SW 1271 (cell line): ENCODE measurements at places on chromosomes 1 and 21.

GRCh38 chr1:88612773-88613172, 71.3 kb upstream of the PKN2 start:
- DNase-seq: no peak

GRCh38 chr1:26555550-26555981, 26.0 kb downstream of the RPS6KA1 start:
- DNase-seq: no peak

DNA sequence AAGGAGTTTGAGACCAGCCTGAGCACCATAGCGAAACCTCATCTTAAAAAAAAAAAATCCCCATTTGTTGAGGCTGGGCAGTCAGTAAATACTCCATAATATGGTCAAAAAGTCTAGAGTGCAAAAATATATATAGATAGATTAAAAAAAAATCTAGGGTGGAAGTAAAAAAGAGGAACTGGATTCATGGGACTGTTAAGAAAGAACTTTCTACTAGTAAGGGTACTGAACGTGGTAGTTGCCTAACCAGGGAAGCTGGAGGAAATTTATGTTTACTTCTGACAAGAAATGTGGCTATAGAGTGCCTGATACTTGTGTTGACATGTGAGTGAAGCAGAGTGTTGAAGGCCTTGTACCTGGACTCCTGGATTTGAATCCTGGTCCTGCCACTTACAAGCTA, 265.9 kb upstream of the FAM78B start:
- no peak for DNase-seq

GRCh38 chr21:37264808-37265207, 2.3 kb downstream of the VPS26C start:
- no peak for DNase-seq

- no peak for DNase-seq
Observed at GRCh38 chr1:235583511-235584001, 66.0 kb downstream of the GNG4 start.

DNA sequence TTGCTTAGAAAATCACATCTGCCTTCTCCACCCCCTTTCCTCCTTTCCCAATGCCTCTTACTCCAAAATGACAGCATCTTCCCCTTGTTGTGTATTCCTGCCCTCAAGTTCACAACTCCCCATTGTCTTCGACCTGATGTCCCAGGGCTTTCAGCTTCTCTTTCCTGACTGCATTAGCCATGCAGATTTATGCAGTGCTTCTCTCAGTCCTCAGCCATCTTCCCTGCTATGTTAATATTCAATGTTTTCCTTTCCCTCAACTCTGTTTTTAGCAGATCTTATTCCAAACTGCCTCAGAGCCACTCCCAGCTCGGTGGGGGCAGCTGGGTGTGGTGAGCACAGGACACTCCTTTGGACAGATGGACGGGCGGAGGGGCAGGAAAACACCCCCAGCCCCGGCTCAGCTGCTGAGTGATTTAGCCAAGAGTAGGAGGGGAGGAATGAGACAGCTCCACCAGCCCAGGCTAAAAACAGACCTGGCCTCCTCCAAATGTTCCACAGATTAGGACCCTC, 71.0 kb downstream of the CD2 start:
- DNase-seq: no peak

DNA sequence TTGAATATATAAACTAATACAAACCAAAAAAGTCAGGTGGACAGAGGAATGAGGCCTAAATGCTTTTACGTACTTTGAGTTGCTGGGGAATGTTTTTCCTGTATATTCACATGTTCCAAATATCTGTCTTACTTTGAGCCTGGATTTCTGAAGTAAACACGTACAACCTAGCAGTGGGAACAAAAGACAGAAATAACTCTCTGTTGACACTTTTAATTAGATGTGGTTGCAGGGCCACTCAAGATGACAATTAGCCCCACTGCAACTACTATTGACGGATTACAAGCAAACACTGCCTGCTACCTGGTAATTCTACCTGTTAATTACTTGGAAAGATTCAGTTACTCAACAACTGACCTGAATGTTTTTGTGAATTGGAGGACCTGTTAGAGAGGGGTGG, 196.9 kb downstream of the TTLL7 start:
- no peak for DNase-seq

DNA sequence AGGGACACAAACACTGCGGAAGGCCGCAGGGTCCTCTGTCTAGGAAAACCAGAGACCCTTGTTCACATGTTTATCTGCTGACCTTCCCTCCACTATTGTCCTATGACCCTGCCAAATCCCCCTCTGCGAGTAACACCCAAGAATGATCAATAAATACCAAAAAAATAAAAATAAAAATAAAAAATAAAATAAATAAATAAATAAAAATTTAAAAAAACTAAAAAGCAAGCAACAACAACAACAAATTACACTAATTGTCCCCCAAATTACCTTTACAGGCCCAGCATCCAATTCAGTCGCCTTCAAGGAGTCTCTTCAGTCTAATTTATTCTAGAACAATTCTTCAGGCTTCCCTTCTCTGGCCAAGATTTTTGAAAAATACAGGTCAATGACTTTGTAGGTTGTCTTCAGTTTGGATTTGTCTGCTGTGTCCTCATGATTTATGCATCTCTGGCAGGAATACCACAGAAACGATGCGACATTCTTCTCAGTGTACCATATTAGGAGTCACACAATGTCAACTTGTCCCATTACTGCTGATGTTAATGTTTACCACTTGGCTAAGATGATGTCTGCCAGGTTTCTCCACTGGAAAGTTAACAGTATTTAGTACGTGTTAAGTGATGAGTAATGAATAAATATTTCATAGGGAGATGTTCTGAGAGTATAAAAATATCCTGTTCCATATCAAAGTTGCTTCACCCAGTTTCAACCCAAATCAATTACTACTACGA, 20.3 kb upstream of the BMP8B start:
- no peak for DNase-seq

GRCh38 chr1:230242326-230242725, 175.3 kb downstream of the GALNT2 start:
- no peak for DNase-seq

- DNase-seq: no peak
Observed at GRCh38 chr1:185396126-185396525, 79.1 kb upstream of the IVNS1ABP start.

DNA sequence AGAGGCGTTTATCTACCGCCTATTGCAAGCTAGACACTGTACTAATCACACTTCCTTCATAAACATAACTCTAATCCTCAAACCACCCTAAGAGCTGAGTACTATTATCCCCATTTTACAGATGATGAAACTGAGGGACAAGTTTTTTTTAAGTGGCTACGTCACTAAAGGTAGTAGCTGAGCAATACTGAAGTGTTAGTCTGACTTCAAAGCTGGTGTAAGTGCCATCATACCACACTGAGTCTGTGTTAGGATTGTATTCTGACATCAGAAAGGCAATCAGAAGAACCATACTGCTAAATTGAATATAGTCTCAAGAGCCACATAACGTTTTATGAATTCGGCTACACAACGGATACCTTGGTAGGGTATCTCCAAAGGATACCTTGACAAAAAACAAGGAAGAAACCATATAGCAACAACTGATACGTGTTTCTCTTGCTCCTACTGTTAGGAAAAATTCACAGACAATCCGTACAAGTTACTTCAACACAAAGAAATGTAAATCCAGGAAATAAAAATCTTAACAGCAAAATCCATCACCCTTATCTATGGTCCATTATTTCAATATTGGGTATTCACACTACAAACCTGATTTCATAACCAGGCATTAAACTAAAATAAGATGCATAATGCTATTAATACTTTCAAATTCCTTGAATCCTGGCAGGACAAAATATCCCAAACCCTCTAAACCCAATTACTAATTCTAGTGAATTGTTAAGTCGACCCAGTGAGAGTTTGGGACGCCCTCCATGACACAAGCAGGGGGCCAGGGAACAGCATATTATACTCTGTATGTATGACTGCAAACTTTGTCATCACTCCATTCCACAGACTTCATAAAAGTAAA, 1.6 kb downstream of the TP53BP2 start:
- DNase-seq: no peak

DNA sequence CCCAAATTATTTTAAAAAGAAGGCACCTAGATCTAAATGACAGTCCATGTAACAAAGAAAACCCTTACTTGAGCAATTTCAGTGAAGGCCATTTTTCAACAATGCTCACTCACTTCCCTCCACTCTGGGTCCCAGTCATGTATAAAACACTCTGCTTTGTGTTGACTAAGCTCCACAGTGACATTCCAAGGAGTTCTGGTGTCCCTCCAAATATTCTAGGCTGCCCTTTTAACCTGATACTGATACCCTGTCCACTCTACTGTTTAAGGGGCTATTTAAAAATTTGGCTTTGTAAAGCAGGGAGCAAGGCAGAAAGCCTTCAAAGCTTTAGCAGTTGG, 73.6 kb downstream of the GNG12 start:
- no peak for DNase-seq

- no peak for DNase-seq
Observed at GRCh38 chr1:234927312-234927970, 201.2 kb downstream of the TOMM20 start.

GRCh38 chr1:167198518-167199133, 22.1 kb upstream of the POU2F1 start:
- DNase-seq: no peak

DNA sequence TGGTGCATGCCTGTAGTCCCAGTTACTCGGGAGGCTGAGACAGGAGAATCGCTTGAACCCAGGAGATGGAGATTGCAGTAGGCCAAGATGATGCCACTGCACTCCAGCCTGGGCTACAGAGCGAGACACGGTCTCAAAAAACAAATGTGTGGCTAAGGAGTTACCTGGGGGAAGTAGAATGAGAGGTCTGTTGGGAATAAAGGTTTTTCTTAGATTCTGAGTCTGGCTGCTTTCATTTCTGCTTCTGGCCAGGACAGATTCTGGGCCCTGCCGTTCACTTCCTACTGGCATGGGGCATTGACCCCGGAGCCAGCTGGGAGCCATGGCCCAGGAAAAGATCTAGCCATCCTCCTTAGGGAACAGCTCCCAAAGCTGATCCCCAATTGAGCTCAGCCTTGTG, 420 bp upstream of the DCDC2B start:
- no peak for DNase-seq

- no peak for DNase-seq
Observed at GRCh38 chr1:16443975-16444770, 3.6 kb downstream of the NECAP2 start.

DNA sequence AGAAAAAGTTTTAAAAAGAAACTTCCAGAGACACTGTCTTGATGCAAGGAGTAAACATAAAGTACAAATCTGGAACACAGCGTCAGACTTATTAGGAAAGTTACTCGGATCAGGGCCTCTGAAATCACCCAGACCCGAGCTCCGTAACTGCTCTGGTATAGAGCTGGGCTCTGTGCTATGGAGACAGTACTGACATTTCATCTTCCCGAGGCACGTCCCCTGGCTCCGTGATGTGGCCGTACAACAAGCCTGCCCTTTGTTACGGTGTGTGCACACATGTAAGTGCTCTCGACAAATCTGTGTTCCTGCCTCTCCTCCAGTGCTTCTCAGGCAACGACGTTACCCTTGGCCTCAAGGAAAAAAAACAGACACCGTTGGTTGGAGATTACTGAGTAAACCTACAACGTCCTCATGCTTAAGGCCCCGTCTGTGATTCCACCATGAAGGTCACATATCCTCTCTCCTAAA, 107.0 kb upstream of the IRF2BP2 start:
- DNase-seq: no peak

DNA sequence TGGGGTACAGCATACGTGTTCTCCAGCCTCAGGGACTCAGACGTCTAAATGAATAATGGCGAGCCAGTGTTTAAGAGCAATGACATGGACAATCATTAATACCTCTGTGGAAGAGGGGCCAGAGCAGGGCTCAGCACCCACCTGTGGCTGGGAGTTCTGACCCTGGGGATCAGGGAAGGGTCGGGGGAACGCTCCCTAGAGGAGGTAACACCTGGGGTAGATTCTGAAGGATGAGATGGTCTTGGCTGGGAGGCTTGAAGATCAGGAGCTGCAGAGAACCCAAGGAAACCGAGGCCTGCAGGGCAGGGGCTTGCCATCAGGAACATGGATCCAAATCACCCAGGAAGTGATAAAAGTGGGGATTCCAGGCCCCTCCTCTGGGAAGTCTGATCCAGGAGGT, 138.2 kb upstream of the RUNX3 start:
- DNase-seq: no peak

DNA sequence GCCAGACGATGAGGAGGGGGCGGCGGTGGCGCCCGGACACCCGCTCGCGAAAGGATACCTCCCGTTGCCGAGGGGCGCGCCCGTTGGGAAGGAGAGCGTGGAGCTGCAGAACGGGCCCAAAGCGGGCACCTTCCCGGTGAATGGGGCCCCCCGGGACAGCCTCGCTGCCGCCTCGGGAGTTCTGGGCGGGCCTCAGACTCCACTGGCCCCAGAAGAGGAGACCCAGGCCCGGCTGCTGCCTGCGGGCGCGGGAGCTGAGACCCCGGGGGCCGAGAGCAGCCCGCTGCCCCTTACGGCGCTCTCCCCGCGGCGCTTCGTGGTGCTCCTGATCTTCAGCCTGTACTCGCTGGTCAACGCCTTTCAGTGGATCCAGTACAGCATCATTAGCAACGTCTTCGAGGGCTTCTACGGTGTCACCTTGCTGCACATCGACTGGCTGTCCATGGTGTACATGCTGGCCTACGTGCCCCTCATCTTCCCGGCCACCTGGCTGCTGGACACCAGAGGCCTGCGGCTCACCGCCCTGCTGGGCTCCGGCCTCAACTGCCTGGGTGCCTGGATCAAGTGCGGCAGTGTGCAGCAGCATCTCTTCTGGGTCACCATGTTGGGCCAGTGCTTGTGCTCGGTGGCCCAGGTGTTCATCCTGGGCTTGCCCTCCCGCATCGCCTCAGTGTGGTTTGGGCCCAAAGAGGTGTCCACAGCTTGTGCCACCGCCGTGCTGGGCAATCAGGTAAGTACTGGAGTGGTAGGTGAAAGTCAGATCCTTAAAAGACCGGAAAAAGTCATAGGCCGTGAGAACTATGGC, 588 bp downstream of the FLVCR1 start:
- no peak for DNase-seq

DNA sequence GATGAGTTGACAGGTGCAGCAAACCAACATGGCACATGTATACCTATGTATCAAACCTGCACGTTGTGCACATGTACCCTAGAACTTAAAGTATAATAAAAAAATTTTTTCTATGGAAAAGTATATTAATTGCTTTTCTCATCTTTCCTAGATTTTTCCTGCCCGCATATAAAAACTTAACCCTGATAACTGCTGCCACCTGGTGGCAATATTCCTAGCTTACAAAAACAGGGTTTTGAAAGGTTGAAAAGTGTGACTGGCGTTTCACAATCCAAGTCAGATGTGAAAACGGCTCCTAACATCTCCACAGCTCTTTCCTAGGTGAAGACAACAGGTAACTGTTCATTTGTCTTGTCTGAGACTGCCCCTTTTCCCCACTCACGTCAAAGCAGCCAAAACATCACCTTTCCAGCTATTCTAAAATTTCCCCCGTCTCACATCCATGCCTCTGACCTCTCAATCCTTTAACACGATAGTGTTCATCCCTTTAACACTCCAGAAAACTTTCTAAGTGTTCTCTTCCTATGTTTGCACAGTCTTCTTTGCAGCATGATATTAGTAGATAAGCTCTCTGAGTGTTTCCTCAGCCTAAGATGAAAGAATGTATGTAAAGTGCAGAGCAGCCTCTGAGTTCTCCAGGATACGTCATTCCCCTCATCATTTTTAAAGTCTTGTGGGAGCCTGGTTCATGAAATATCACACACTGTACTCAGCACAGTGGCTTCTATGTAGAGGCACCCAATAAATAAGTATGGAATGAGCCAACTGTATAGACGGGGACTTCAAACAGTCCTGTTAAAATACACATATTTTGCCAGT, 27.5 kb downstream of the OVGP1 start:
- DNase-seq: no peak
